ENCODE measurements at places on chromosomes 12 and 14.

GRCh38 chr12:42407306-42407705 lies 81.3 kb downstream of the PPHLN1 start:
- DNase-seq: no peak

GRCh38 chr14:61761557-61761956 lies 663 bp upstream of the SNAPC1 start:
- DNase-seq: no peak

DNA sequence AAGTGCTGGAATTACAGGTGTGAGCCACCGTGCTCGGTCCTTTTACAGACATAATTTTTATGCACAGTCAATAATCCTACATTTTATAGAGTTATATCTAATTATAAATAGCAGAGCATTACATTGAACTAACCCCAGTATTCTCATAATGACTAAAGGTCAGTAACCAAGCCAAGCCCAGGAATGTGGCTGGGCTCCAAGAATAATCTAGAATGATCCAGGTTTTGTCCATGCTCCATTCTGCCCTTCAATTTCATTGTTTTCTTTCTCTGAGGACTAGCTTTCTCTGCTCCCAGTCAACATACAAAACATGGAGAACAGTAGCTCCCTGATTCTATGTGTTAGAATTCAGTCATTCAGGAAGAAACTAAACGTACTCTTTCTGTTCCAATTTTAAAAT lies 92.1 kb upstream of the KRR1 start:
- no peak for DNase-seq

DNA sequence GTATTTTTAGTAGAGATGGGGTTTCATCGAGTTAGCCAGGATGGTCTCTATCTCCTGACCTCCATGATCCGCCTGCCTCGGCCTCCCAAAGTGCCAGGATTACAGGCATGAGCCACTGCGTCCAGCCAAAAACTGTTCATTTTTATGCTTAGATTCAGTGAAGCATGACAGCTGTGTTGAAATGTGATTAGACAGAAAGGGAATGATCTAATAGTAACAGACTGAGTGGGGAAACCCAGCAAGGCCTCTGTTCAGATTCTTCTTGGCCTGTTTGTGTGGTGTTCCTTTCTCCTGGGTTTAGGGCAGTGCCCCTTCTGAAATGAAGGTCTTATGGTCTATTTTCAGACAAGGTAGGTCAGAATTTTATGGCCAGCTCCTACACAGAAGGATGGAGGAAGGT lies 11.8 kb upstream of the ABCD4 start:
- no peak for DNase-seq

GRCh38 chr12:11621797-11622423 lies 27.6 kb upstream of the ETV6 start:
- DNase-seq: no peak

DNA sequence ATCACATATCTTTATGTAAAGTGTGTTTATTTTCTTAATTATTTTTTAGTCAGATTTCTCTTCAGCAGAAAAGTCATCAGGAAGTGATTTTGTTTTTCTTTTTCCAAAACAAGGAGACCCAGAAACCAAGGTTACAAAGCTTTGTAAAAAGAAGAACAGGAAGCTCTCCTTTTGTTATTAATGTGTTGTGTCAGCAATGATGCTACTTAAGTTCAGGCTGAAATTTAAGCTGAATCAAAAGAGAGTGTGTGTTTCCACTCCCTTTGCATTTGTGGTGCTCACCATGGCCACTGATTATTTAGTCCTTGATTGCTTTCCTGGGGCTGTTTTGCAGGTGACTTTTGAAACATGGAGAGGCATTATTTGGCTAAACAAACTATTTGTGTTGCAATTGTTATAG lies 155.3 kb upstream of the ATP2B1 start:
- DNase-seq: no peak

- DNase-seq: no peak
These were observed 10.8 kb downstream of the ETNK1 start for GRCh38 chr12:22635812-22636211.

DNA sequence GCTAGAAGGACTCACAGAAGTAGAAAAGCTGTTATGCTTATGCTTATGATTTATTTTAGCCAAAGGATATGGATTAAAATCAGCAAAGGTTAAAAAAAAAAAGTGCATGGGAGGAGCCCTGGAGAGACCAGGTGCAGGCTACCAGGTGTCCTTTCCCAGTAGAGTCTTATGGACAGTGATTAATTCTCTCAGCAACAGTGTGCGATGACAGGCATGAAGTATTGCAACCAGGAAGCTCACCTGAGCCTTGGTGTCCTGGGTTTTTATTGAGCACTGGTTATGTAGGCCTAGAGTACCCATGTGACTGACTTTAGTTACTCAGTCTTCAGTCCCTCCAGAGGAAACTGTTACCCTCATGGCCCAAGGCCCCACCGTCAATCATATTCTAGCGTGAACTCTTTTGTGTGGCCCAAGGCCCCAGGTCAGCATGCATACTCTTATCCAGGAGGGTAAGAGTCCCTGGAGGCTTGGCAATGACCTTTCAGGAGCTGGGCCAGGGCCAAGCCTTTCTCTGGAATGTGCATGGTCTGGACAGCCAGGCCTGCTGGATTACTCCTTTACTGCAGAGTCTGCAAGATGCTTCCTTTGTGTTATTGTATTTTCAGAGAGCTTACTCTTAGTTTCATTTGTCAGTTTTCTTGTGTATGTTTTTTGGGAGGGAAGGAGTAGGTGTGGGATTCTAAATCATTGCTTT lies 69.6 kb upstream of the RD3L start:
- no peak for DNase-seq

GRCh38 chr14:30417999-30418398 lies 141.0 kb upstream of the G2E3 start:
- no peak for DNase-seq

GRCh38 chr12:130049666-130050065 lies 112.6 kb upstream of the FZD10 start:
- no peak for DNase-seq

DNA sequence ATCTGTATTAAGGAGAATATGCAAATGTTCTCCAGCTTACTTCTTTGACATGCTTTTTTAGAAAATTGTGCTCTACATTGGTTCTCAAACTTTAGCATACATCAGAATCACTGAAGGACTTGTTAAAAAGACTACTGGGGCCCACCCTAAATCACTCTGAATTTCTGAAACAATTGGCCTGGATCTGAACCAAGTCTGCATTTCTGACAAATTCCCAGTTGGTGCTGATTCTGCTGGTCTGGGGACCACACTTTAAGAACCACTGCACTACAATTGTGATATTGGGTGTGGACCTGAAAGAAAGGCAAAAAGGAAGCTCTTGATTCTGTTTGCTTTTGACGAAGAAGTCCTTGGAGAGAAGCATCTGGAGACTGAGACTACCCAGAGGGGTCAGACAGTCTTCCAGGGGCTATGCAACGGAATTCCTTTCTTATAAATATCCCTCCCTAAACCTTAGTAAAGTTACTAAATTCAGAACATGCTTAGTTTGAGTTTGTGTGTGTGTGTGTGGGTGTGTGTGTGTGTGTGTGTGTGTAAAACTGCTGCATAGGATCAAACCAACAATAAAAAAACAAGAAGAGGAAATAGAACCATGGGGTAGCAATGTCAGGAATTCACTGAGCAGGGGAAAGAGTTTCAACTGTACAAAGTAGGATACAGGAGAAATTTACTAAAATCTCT lies 36.8 kb downstream of the EAPP start:
- no peak for DNase-seq

- DNase-seq: no peak
These were observed 4.7 kb downstream of the CCDC184 start for GRCh38 chr12:48187916-48188695.

DNA sequence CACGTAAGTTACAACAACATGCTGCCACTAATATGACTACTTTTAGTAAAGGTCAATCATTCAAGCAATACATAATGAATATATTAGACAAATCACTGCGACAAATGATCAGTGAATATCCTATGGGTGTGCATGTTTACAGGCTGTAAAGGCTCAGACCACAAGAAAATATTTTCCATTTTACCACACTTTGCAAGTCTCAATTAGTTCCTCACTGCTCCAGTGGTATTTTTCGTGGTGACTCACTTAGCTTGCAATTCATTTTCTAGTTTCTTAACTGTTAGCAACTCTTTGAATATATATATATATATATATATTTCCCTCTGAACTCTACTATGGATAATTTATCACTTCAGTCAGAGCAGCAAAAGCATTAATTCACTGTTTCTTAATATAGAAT lies 96.9 kb downstream of the EML5 start:
- no peak for DNase-seq

GRCh38 chr14:43735932-43736331 lies 771.2 kb downstream of the FSCB start:
- no peak for DNase-seq

DNA sequence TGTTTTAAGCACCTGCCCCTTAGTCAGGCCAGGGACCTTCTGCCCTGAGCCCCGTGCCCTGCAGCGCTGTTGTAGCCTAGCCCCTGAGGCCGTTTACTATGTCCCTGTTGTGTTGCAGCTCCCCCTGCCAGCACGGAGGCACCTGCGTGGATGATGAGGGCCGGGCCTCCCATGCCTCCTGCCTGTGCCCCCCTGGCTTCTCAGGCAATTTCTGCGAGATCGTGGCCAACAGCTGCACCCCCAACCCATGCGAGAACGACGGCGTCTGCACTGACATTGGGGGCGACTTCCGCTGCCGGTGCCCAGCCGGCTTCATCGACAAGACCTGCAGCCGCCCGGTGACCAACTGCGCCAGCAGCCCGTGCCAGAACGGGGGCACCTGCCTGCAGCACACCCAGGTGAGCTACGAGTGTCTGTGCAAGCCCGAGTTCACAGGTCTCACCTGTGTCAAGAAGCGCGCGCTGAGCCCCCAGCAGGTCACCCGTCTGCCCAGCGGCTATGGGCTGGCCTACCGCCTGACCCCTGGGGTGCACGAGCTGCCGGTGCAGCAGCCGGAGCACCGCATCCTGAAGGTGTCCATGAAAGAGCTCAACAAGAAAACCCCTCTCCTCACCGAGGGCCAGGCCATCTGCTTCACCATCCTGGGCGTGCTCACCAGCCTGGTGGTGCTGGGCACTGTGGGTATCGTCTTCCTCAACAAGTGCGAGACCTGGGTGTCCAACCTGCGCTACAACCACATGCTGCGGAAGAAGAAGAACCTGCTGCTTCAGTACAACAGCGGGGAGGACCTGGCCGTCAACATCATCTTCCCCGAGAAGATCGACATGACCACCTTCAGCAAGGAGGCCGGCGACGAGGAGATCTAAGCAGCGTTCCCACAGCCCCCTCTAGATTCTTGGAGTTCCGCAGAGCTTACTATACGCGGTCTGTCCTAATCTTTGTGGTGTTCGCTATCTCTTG lies 7.6 kb downstream of the DLK1 start:
- DNase-seq: no peak

DNA sequence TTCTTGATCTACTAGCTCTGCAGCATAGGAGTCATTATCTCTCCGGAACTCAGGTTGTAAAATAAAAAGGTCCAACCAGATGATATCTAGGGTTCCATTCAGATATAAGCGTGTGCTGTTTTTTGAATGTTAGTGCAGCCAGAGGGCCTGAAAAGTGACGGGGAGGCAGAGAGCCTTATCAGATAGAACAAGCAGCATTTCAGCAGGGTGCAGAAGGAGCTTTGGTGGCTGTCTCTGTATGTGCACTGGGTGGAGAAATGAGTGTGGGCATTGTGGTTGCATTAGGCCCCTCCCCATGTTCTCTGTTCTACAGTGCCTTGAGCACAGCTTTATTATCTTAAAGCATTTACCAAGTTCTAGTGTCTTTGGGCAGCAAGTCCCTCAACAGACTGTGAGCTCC lies 275.1 kb downstream of the NRXN3 start:
- DNase-seq: no peak

- no peak for DNase-seq
These were observed 112.1 kb downstream of the DAD1 start for GRCh38 chr14:22476887-22477286.

DNA sequence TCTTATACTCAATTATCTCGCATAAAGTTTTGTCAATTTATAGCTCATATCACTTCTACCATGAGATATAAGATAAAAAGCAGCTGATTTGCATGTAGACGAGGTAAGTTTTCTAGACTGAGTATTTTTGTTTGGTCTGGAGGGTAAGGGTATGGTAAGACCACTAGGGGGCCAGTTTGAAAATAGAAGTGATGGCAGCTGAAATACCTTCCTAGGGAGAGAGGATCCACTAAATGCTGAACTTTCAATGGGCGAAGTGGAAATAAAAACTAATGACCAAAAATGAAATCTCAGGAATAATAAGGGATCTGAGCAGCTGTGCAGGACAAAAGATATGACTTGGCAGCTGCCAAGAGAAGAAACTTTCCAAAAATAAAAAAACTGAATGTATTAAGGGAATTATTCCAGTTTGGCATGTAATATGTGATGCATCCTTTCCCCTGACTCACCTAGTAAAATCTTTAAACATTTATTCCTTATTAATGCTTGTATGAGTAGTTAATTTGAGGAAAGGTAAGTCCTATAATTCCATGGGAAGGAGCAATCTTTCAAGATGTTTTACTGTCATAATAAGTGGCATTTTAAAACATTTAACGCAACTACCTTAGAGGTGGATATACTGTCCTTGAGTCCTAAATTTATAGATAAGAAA lies 754.5 kb downstream of the C12orf50 start:
- no peak for DNase-seq

DNA sequence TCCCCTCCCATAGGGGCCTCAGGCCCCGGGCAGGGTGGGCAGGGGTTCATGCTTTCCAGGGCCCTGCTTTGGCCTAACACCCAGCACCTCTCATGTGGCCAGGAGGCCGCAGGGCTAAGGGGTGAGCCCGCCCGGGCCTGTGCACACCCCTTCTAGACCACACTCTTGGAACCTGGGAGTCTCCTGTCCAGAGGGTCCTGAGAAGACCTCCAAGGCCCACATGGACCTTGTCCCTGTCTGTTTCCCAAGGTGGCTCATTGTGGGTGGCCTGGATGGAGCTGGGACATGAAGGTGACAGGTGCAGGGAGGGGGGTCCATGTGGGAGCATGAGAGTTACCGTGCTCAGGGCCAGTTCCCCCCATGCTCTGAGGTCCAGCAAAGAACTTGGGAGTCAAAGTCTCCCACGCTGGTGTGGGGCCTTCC lies 11.6 kb downstream of the DLK1 start:
- DNase-seq: no peak

GRCh38 chr12:57476162-57476992 lies 3.3 kb downstream of the ARHGAP9 start:
- DNase-seq: no peak

DNA sequence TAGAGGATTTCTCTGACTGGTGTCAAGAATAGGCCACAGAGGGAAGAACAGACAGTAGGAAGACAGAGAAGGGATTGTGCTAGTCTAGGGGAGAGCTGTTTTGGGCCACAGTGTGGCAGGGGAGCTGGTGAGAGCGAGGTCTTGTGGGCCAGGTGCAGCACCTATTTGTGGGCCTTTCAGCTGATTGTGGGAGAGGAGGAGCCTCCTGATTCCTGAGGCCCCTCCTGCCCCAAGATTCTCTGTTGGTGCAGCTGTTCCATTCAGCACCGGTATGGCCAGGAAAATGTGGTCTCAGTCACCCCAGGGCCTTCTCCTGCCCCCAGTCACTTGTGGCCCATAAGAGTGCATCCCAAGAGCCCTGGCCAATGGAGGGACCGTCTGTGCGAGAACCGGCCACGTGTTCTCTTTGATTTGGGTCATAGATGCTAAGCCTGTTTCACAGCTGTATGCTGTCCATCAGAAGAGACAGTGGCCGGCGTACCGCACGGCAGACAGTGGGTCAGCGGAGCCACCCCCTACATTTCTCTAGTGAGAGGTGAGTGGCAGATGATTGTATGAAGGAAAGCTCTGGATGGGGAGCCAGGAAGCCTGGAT lies 27.7 kb downstream of the TPCN1 start:
- no peak for DNase-seq

- DNase-seq: no peak
These were observed 68.6 kb upstream of the DIO3 start for GRCh38 chr14:101492716-101493115.

Data from stimulated activated CD4-positive, alpha-beta T cell treated with anti-CD3 and anti-CD28 coated beads, Interleukin-1b, Interleukin-23, amount 100 ng/mL, for 1 hour (primary cell).